ENCODE measurements at places on chromosomes 2 and 18. TPM values are rescaled to one million over a fixed set of nuclear protein-coding genes. Genes with fewer than 3 reads are reported as not detected.

Gene CAPN10
- 38.7 TPM for total RNA-seq

Gene UNC80
- total RNA-seq: not detected

Gene FECH
- total RNA-seq: 11.4 TPM

Gene CD8B2
- total RNA-seq: 0.30 TPM

Gene TANC1
- 84.7 TPM for total RNA-seq

Measured in upper lobe of left lung (tissue), 6 donors.